ENCODE measurements at places on chromosomes 2 and 18. TPM values are rescaled to one million over a fixed set of nuclear protein-coding genes. Genes with fewer than 3 reads are reported as not detected.
A peak's percentile ranks its signal among the peaks of the same experiment; 100 is the strongest.

GRCh38 chr2:208798698-208799097, 392.1 kb downstream of the PTH2R start:
- ATAC-seq, result no peak
- no peak overlapping the region for H3K27ac ChIP-seq
- H3K4me3 ChIP-seq, result no peak overlapping the region
- H3K27me3 ChIP-seq, result no peaks in the 10 kb centered on the region
- no peaks in the 10 kb centered on the region for H3K36me3 ChIP-seq

GRCh38 chr2:215280326-215280725, 31.5 kb upstream of the ATIC start:
- no peak for ATAC-seq
- no peak overlapping the region for H3K27ac ChIP-seq
- no peaks in the 10 kb centered on the region for H3K4me1 ChIP-seq
- no peaks in the 10 kb centered on the region for H3K36me3 ChIP-seq
- H3K4me3 ChIP-seq, result no peak overlapping the region

GRCh38 chr2:129820908-129821307, 158.6 kb upstream of the RAB6C start:
- no peaks in the 10 kb centered on the region for H3K36me3 ChIP-seq
- no peak for ATAC-seq
- no peak overlapping the region for H3K4me3 ChIP-seq
- H3K27ac ChIP-seq, result no peak overlapping the region
- peaks cover 3% of the 10 kb centered on the region for H3K27me3 ChIP-seq

GRCh38 chr2:74749432-74749831, 84.5 kb upstream of the HK2 start:
- no peaks in the 10 kb centered on the region for H3K4me1 ChIP-seq
- no peaks in the 10 kb centered on the region for H3K36me3 ChIP-seq
- H3K27me3 ChIP-seq, result peaks cover 19% of the 10 kb centered on the region

DNA sequence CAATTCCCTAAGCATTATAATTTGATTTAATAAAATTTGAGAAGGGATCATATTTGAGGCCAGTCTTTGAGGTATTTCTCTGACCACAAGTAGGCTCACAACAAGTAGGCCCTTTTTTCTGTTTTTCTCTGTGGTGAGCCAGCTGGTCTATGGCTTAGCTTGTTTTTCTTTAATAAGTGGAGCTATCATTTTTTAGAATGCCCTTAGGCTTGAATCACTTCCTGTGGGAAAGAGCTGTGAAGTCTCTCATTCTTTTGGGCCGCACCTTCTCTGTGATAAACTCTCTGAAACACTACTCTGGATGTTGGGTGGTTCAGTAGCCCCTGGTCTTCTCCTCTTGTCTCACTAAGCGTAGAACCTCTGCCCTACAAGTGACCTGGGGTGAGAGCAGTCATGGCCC, 235.9 kb downstream of the SUCLG1 start:
- H3K27me3 ChIP-seq, result peaks cover 8% of the 10 kb centered on the region
- no peak overlapping the region for H3K4me3 ChIP-seq
- no peak for ATAC-seq
- H3K36me3 ChIP-seq, result no peaks in the 10 kb centered on the region
- no peaks in the 10 kb centered on the region for H3K4me1 ChIP-seq

DNA sequence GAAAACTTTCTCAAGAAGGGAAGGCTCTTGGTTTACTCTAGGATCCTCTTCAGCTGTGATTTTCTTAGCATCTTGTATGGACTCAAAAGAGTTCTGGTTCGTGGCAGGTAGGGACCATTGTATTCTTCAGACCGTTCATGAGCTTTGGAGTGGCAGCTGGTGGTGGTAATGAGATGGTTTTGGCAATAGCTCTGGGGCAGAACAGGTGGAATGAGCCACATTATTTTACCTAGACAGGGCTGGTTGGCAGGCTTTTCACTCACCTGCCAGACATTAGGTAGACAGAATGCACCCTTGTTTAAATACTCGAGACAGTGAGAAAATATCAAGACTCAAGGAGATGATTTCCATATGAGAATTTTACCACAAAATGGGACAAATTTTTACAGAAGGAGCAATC, 26.2 kb upstream of the MGAT5 start:
- peak overlapping the region; percentile 52 for H3K4me3 ChIP-seq
- peaks cover 75% of the 10 kb centered on the region for H3K4me1 ChIP-seq
- peak overlapping the region; percentile 81 for H3K27ac ChIP-seq
- H3K27me3 ChIP-seq, result no peaks in the 10 kb centered on the region
- peaks cover 6% of the 10 kb centered on the region for H3K36me3 ChIP-seq
- no peak for ATAC-seq

- no peaks in the 10 kb centered on the region for H3K4me1 ChIP-seq
- peaks cover 97% of the 10 kb centered on the region for H3K36me3 ChIP-seq
- no peak for ATAC-seq
- H3K4me3 ChIP-seq, result no peak overlapping the region
- no peak overlapping the region for H3K27ac ChIP-seq
- H3K27me3 ChIP-seq, result no peaks in the 10 kb centered on the region
Measured at GRCh38 chr2:127330753-127331152, 36.8 kb upstream of the ERCC3 start.

The C2orf78 gene
- 0.08 TPM for total RNA-seq

The CCDC85A gene
- not detected for total RNA-seq

The BABAM2 gene
- total RNA-seq, result 88.6 TPM

All from activated T-helper 17 cell treated with anti-CD3 and anti-CD28 coated beads, Interleukin-2, amount 50 U/mL, for 72 hours (primary cell).